ENCODE measurements at places on chromosomes 1 and 21.

- no peak for DNase-seq
Observed at GRCh38 chr1:241821363-241821762, 26.6 kb upstream of the EXO1 start.

DNA sequence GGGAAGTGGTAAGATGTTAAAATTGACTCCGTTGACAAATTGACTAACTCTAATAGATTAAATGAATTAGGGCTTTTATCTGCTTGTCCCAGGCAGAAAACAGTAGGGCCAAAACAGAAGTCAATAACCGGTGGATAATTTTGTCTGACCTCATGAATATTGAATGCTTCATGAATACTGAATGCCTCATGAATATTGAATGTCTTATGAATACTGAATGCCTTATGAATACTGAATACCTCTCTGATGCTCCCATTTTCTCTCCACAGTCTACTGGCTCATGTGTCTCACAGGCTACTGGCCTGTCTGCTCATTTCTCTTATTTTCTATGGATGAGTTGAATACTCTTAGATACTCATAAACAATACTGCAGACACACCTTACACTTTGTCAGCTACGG lies 56.0 kb downstream of the POFUT2 start:
- no peak for DNase-seq

- DNase-seq, result no peak
Observed at GRCh38 chr1:39117899-39118450, 86.5 kb upstream of the MACF1 start.

DNA sequence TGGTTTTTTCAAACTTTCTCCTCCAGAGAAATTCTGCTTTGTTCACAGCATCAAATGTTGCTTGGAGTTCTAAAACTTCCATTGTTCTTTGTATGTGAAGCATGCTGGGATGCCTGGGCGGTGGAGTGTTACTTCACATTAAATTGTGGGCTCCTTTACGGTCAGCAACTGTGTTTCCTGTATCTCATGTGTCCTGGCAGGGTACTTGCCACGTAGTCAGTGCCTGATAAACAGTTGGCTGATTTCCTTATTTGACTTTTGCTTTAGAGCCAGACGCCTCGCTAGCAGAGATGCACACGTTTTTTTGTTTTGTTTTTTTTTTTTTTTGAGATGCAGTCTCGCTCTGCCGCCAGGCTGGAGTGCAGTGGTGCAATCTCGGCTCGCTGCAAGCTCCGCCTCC lies 96.7 kb downstream of the UCK2 start:
- DNase-seq, result no peak

DNA sequence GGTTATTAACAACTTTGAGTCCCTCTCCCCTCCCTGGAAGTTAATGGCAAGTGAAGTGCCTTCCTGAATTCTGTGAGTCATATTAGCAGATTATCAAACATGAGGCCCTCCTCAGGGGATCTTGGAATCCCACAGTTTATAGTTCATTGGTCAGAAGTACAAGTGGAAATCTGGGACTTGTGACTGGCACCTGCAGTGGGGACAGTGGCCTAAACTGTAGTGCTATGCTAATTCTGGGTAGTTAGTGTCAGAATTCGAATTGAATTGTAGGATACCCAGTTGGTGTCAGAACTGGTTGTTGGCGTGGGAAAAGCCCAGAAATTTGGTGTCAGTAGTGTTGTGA lies 26.2 kb downstream of the ZYG11B start:
- peak; percentile 48 for DNase-seq

DNA sequence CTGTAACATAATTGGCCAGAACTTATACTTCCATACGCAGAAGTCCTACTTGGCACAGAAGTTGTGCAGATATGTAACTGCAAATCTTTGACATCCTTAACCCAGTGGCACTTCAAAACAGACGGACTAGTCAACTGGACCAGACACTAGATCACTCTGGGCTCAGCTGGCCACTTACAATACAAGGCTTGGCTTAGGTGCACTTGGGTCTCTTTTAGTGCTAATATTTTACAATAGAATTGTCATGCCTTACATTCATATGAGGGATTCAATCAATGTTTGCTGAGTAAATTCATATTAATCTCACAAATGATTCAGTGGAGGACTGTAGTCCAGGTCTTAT lies 20.1 kb downstream of the XKR8 start:
- no peak for DNase-seq

- DNase-seq, result no peak
Observed at GRCh38 chr1:108345776-108346531, 102.1 kb upstream of the NBPF4 start.

- DNase-seq, result no peak
Observed at GRCh38 chr1:153791648-153792253, 16.5 kb downstream of the SLC27A3 start.

- no peak for DNase-seq
Observed at GRCh38 chr21:40616377-40616704, 230.6 kb downstream of the DSCAM start.

DNA sequence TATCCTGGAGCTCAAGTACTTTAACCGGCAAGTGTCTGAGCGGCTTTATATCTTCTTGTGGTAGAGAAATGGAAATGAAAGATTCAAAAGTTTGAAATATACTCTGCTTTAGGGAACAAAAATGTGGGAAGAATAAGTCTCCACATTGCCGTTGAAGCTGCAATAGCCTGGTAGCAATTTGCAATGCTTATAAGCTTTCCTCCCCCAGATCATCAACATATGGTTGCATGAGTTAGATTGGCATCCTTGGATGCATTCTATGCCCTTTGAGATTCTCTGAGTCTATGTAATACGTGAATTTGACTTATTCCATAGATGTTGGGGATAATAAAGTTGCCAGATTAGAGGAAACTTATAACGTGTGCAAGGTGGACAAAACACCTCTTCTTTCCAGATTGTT lies 86.1 kb upstream of the KCNK1 start:
- no peak for DNase-seq

GRCh38 chr1:210378736-210379135 lies 50.0 kb downstream of the HHAT start:
- no peak for DNase-seq

- DNase-seq, result no peak
Observed at GRCh38 chr1:166903232-166903631, 27.2 kb upstream of the TADA1 start.

DNA sequence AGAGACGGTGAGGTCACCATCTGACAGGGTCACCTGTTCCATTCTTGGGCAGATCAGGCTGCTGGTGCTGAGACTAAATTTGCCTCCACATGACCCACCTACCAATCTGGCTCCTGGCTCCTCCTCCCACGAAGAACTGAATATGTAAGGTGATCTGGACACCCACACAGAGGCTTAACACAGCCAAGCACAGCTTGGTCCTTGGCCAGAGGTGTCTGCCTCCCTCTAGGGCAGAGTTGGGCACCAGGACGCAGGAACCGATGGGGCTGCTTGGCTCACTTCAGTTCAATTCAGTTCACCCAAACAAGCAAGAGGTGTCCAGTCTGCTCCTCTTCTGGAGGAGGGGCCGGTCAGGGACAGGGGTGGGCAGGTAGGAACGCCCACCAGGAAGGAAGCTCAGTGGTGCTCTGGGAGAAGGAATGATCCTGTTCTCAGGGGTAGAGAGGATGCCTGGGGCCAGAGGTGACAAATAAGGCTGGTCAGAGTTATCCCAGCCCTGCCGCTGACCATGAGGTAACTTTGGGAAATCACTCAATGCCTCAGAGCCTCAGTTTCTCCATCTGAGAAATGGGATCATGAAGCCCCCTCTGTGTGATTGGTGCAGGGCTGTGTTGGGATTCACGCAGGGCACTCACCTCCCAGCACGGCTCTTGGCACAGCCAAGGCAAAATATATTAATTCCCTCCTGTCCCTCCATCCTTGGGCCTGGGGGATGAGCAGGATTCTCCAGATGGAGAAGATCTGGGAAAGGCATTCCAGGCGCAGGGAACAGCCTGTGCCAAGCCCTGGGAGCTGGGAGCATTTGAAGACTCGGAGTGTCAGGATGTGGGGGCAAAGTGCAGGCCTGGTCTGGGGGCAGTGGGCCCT lies 284.5 kb downstream of the PTPRU start:
- no peak for DNase-seq

DNA sequence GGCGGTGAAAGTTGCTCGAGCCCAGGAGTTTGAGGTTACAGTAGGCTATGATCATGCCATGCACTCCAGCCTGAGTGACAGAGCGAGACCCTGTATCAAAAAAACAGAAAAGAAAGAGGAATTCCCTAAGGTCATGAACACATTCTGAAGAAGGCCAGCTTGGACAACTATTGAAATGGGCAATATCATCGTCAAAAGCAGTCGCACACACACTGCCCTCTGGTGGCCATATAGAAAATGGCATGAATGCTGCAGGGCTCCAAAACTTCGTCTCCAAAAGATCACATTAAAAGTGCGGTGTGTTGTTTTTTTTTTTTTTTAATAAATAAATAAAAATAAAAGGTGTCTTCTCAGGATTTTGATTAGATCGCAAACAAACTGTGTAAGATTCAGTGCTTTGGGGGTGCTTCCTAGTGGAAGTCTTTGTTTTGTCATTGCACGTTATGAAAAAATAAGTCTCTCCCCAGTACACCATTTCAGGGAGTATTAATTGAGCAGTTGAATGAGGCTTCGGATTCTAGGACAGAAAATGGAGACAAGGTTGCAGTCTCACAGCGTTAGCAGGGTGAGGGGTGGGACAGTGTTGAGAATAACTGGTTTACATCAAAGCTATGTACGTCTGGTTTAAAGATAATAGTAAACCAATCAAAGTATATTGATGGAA lies 87.5 kb upstream of the FMN2 start:
- DNase-seq, result no peak

GRCh38 chr1:22754824-22755223 lies 44.2 kb downstream of the EPHB2 start:
- no peak for DNase-seq

All from endothelial cell of umbilical vein (primary cell).